ENCODE measurements at places on chromosomes 6 and 20.

- peaks cover 13% of the 10 kb centered on the region for H3K27me3 ChIP-seq
- H3K36me3 ChIP-seq = no peaks in the 10 kb centered on the region
- no peak overlapping the region for H3K4me3 ChIP-seq
- H3K27ac ChIP-seq = no peak overlapping the region
Observed at GRCh38 chr6:137076277-137077068, 31.7 kb upstream of the IL20RA start.

DNA sequence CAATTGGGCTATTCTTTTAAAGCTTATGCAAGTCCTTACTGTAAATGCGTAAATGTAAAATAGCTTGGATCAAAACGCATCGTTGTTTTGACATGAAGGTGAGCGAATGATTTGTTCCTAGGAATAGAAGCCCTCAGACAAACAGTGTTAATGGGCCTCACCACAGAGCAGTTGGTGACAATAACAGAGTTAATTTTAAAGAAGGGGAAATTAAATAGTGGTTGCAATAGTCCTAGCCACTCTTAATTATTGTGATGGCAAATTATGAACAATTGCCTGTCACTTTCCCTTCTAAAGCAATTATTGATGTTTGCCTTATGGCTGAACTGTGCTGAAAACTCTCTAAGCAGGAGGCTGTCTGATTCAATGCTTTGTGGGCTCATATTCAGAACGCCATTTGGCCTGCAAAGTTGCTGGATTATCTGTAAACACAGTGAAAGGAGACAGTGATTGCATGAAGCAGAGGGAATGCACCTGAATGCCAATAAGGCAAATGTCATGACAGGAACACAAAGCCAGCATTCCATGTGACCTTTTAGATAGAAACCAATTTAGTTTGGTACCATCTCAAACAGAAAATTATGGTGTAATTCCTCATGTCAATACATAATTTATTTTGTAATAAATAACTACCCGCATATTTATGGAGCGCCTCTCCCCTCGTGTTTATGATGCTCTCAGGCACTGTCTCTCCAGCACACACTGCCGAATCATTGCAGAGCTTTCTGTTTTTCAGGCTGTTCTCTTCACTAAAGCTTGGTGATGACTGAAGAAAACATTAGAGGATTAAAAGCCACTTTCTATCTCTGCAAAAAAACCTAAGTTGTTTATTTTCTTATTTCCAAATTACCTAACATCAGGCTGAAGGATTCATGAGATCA is 387.5 kb downstream of the HACE1 start:
- H3K27me3 ChIP-seq = no peaks in the 10 kb centered on the region
- no peaks in the 10 kb centered on the region for H3K36me3 ChIP-seq
- H3K4me1 ChIP-seq = no peaks in the 10 kb centered on the region
- H3K27ac ChIP-seq = no peak overlapping the region

GRCh38 chr20:22475662-22476061 is 108.7 kb downstream of the FOXA2 start:
- no peak overlapping the region for H3K27ac ChIP-seq
- peaks cover 5% of the 10 kb centered on the region for H3K27me3 ChIP-seq
- no peaks in the 10 kb centered on the region for H3K36me3 ChIP-seq

DNA sequence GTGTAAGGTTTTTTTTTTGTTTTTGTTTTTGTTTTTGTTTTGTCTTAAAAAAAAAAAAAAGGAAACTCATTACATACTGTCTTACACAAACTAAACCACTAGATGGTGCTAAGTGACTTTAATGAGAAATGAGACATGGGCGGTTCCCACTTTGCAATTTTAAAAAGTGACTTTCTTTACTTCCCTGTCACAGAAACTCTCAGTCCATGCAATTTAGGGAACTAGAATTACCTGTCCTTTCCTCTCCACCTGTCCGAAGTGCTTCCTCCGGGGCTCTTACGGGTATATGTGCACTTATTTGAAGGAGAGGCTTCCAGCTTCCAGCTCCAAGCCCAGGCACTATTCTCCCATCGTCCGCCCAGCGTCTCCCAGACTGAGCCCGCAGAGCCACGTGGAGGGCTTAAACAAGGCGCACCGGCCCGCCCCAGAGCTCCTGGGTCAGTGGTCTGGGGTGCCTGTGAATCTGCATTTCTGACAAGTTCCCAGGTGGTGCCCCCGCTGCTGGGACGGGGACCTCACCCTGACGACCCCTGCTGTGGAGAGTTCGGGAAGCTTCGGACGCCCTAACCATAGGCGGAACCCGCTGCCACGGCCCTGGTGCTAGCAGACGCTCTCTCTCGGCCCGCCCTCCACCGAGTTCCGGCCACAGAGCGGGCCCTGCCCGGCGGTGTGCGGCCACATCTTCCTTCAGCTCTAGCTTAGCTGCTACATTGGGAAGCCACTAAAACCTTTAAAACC is 26.1 kb downstream of the BFSP1 start:
- peak; percentile 83 for DNase-seq
- peak overlapping the region; percentile 87 for H3K4me3 ChIP-seq
- H3K36me3 ChIP-seq = no peaks in the 10 kb centered on the region
- H3K27ac ChIP-seq = peak overlapping the region; percentile 95

DNA sequence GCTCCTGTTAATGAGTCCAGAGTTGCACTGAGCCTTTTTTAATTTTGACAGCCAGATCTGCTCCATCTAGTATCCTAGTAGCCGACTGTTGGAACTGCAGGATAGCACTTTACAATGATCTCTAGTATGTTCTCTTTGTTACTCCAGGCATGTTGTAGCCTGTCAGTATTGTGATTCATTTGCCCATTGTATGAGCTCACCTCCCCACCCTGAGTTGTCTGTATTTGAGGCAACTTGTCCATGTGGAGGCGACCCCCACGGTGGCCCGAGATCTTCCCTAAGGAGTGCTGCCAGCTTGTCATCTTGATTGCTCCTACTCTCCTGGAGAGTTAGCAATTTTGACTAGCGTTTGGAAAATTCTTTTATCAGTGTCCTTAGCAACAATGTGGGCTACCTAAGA is 67.2 kb downstream of the DHX35 start:
- H3K27me3 ChIP-seq = no peaks in the 10 kb centered on the region
- peaks cover 30% of the 10 kb centered on the region for H3K36me3 ChIP-seq
- no peak for DNase-seq
- H3K27ac ChIP-seq = no peak overlapping the region

GRCh38 chr6:5439749-5440148 is 178.4 kb downstream of the FARS2 start:
- DNase-seq = no peak
- peaks cover 25% of the 10 kb centered on the region for H3K36me3 ChIP-seq
- H3K27ac ChIP-seq = no peak overlapping the region
- no peak overlapping the region for H3K4me3 ChIP-seq
- peaks cover 2% of the 10 kb centered on the region for H3K27me3 ChIP-seq
- H3K4me1 ChIP-seq = no peaks in the 10 kb centered on the region

- no peak overlapping the region for H3K4me3 ChIP-seq
- peaks cover 3% of the 10 kb centered on the region for H3K27me3 ChIP-seq
- H3K4me1 ChIP-seq = peaks cover 7% of the 10 kb centered on the region
- H3K36me3 ChIP-seq = no peaks in the 10 kb centered on the region
Observed at GRCh38 chr6:141403827-141404226, 728.9 kb upstream of the GJE1 start.

Data from immature natural killer cell (primary cell).